ENCODE measurements at places on chromosomes 6 and 20.
A peak's percentile ranks its signal among the peaks of the same experiment; 100 is the strongest.

DNA sequence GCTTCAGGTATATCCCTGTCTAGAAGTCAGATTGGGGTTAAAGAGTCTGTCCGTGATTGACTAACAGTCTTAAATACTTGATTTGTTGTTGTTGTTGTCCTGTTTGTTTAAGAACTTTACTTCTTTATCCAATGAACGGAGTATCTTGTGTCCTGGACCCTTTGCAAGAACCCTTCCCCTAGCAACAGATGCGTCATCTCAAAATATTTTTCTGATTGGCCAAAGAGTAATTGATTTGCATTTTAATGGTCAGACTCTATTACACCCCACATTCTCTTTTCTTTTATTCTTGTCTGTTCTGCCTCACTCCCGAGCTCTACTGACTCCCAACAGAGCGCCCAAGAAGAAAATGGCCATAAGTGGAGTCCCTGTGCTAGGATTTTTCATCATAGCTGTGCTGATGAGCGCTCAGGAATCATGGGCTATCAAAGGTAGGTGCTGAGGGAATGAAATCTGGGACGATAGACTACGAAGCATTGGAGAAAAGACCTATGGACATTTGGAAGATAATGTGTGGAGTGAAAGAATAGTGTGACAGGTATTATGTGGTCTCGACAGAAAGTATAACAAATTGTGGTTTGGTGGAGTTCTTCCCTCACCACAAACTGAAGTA lies at the start of gene HLA-DRA:
Gene HLA-DRA, plus strand, starts transcription at position 286 of the 613 bp plus-strand sequence. Its CDS starts 64 bp downstream, at position 350.
- DNase-seq, result peak; percentile 89

- no peak for DNase-seq
Measured at GRCh38 chr6:11766589-11767450, 11.8 kb downstream of the ADTRP start.

DNA sequence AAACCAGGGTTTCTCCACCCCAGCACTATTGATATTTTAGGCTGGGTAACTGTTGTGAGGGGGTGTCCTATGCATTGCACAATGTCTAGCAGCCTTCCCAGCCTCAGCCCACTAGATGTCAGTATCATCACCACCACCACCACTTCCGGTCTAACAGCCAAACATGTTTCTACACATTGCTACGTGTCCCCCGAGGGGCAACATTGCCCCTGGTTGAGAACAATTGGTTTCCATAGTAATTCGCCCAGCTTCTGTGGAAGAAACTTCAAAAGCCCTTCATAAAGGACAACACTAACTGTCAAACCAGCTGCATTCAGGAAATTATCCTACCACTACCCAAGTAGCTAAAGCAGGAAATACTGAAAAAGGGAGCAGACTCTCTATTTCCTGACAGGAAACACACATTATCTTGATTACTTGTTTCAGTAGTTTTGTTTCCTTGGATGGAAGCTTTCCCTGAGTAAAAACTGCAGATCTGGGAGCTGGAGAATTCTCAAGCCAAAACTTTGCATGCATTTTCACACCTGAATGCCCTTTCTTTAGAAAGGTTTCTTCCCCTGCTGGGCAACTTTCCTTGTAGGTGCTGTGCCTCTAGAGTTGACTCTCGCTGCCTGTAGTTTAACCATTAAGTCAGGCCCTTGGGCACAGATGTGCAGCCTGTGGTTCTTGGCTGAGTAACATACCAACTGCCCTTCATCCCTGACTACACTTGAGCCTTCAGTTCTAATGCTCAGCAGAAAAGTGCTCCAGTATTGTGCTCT lies 23.6 kb downstream of the PKHD1 start:
- peak; percentile 56 for DNase-seq

- no peak for DNase-seq
Measured at GRCh38 chr20:42379385-42379784, 761.2 kb upstream of the CHD6 start.

DNA sequence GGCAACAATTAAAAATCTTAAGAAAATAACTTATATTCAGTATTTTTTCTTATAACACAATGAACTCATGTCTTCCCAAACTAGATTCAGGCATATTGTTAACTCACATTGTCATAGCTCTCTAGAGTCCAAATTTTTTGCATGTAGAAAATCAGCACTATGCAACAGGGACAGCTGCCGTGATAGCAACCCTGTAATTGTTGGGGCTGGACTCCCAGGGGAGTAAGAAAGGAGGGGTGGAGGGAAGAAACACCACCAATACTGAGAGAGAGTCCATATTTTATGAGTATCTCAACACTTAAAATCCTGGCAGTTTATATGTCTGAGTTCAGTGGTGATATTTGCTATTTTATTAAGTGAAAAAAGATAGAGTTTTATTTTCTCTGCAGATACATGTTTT lies 89.6 kb upstream of the HS3ST5 start:
- DNase-seq, result no peak

DNA sequence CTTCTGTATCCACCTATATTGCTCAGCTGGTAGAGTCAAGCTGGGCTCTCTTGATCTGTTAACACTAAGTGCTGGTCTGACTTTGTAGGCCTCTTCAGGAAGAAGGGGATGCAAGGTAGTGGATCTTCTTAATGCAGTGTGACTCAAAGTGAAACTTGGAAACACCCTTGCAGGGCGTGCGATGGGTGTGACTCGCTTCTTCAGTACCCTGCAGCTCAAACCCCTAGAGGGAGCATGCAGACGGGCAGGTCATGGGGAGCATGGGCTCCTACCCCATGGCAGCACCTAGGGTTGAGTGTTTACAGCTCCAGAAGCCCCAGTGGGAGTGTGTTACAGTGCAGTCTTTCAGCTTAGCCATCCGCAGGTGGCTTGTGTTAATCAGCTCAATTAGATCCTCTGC lies 757 bp upstream of the SAMD3 start:
- DNase-seq, result peak; percentile 88

GRCh38 chr6:48883116-48883515 lies 579.9 kb downstream of the MMUT start:
- DNase-seq, result no peak

GRCh38 chr6:167116109-167116837 lies 6.6 kb upstream of the CCR6 start:
- DNase-seq, result no peak

DNA sequence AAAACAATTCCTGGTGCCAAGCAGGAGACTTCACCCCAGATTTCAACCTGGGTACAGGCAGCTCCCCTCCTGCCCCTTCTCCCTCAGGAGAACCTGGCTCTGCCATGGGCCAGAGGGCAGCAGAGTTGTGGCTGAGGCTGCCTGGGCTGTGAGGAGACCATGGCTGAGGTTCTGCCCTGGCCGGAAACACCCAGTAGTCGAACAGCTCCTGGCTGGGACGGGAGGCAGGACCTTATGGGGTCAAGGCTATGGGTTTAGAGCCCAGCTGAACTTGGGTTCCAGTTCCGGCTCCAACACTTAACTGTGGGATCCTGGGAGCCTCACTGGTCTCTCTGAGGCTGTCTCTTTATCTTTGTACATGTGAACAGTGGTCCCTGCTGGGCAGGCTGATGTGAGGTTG lies 8.5 kb downstream of the C6orf132 start:
- no peak for DNase-seq

DNA sequence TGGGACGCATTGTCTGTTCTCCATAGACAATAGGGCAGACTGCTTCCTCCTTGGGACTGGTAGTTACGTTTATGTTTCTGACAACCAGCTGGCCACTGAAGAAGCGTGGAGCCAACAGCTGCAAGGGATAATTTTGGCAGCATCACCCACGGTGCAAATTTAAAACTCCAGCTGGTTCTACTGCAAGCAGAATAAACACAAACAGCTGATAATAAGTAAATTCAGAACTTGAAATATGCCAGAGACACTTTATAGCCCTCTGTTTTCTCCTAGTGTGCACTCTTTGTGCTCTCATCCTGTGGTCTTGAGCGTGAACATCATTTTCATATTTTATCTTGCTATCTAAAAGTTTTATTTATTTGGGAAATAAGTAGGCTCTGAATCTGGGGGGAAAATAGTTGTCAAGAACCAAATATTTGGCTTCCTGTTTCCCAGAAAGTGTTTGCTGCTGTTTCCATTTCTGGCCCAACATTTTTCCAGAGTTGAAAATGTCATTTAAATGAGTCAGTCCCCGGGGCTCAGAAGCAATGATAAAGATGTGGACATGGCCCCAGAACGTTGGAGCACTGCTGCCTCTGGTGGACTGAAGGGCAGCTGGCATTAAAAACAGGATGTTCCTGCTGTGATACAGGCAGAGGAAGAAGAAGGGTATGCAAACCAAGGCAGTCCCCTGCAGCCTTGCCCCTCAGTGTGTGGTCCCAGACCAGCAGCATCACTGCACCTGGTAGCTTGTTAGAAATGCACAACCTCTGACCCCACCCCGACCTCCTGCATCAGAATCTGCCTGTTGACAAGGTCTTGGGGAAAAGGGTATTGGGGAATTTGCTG lies 12.5 kb upstream of the THBD start:
- DNase-seq, result no peak

- DNase-seq, result no peak
Measured at GRCh38 chr6:43107344-43108062, 31.4 kb downstream of the PTK7 start.

DNA sequence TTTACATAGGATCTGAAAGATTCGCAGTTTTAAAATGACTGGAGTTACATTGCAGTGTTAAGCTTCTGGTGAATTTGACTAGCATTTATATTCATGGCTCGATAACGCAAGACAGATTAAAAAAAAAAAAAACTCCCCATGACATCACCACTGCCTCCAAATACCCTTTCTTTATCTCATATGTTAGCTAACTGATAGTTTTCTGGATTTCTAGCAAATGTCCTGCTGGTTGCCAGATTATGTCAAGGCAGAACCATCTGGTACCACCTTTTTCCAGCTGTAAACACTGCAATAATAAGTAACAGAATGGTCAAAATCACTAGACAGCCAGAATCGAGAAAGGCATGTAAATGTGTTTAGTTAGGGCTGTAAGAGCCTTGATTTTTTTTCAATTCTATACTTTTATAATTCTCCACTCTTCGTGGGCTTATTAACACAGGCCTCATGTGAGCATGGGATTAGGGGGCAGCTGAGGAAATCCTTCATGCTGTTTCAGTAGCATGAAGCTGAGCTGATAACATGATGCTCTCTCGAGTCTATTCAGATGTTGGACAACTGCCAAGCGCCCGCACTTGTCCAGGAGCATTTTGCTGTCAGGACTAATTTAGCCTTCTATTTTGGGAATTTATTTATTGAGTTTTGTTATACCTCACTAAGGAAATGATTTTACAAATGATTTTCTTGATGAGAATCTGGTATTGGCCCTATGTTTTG lies 166.0 kb upstream of the SCGN start:
- DNase-seq, result no peak

DNA sequence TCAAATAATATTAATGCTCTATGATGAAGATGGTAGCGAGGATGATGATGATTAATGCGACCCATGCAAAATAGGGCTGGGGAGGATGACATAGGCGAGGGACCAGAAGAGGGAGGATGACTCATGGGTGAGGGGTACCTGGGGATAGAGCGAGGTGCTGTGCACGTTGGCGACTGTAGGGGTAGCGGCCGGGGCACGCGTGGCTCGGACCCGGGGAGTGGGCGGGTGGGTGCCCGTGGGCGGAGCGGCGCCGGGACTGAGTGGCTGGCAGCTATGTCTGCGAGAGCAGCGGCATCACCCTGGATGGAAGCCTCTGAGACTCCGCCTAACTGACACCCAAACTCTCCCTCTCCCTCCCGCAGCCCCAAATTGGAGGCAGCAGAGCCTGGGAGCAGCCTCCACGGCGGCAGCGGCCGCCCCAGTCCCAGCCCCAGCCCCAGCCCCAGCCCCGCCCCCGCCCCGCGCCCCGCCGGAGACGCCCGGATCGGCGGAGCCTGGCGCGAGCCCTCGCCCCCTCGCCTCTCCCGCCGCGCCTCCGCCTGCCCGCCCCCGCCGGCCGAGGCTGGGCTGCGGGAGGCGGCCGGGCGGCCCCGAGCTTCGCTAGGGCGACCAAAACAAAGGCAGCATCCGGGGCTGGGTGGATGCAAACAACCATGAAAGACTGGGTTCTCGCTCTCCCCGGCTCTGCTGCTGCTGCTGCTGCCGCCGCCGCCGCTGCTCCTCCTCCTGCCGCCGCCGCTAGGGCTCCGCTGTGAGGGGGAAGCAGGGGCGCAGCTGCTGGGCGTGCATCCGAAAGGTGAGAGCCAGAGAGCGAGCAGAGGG lies at the start of gene RIMS1:
Gene RIMS1, plus strand, starts transcription at position 367 of the 822 bp plus-strand sequence. CDS start 474 bp downstream, outside the sequence.
- DNase-seq, result no peak

GRCh38 chr6:25882051-25882496 lies 8.0 kb upstream of the SLC17A3 start:
- peak; percentile 65 for DNase-seq

DNA sequence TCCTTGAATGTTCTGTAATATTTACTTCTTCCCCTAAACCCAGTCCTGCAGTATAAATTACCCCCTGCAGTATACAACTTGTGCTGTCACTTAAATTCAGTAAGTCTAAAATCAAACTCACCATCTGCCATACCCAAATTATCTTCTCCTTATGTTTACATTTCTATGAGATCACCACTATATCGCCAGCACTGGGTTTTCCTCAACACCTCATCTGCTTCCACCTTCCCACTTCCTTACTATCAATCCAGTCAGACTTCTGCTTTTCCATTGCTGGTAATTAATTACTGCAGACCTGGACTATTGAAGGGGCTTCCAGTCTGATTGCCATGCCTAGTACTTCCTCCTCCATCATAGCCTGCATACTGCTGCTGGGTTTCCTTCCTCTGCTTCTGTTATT lies 15.2 kb downstream of the EFHC1 start:
- DNase-seq, result no peak

DNA sequence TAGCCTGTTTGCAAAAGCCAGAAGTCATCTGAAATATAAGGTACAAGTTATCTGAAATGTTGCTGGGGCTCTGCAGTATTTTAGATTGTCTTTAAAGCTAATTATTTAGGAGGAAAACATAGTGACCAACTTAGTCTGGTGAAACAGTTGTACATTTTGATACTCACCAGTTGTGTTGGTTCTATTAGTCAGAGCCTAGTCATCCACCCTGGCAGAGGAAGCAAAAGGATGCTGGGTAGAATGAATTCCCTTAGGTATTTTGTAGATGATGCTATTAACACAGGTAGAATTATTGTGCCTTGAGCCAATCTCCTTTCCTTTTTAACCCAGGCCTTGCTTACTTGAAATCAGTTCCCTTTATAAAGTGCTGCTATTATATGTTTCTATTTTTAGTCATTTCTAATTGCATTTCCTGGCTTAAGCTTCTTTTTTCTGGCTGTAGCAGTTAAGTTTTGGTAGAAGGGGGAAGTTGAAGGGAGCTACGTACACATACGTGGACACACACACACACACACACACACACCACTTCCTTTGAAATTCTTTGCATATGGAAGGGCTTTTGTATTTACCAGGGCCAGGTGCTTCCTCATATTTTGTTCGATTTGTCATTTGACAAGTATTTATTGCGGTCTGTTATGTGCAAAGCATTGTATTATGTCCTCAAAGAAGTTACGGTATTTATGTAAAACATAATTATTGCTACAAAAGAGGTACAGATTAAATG lies 82.4 kb downstream of the RTN4IP1 start:
- peak; percentile 53 for DNase-seq

- DNase-seq, result no peak
Measured at GRCh38 chr20:3613821-3614440, 49.3 kb downstream of the GFRA4 start.

- DNase-seq, result no peak
Measured at GRCh38 chr20:34618676-34619075, 58.2 kb downstream of the PIGU start.
